Hematopoietic multipotent progenitor cell treated with erythropoietin and hydrocortisone succinate and interleukin-3 and kit ligand, for 6 days (in vitro differentiated cells): ENCODE measurements at places on chromosomes 4 and X.
A peak's percentile ranks its signal among the peaks of the same experiment; 100 is the strongest.

- no peak for DNase-seq
These were observed 72.0 kb upstream of the GPRIN3 start for GRCh38 chr4:89379511-89380044.

- peak; percentile 23 for DNase-seq
These were observed 68.3 kb upstream of the DDX3X start for GRCh38 chrX:41265615-41266014.

DNA sequence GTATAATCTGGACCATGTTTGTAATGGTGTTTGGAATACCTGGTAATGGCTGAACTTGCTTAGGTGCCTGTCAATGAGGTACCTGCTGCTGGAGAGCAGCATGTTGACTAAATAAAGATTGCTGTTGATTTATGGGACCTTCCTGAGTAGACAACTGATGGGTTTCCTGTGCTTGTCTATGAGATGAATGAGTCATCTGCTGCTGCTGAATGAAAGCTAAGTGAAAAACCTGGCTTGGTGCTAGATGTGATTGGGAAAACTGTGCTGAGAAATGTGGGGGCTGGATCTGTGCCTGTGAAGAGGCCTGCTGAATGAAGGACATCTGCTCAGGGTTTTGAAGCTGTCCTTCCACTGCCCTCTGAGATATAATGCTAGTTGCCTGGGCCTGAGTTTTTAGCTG, 69.6 kb downstream of the WNK3 start:
- no peak for DNase-seq

GRCh38 chr4:87330761-87331160, 8.1 kb upstream of the HSD17B13 start:
- DNase-seq: no peak

- DNase-seq: no peak
These were observed 178.6 kb upstream of the JADE1 start for GRCh38 chr4:128630871-128631270.

GRCh38 chrX:154799556-154800348, 5.5 kb downstream of the MPP1 start:
- DNase-seq: no peak

DNA sequence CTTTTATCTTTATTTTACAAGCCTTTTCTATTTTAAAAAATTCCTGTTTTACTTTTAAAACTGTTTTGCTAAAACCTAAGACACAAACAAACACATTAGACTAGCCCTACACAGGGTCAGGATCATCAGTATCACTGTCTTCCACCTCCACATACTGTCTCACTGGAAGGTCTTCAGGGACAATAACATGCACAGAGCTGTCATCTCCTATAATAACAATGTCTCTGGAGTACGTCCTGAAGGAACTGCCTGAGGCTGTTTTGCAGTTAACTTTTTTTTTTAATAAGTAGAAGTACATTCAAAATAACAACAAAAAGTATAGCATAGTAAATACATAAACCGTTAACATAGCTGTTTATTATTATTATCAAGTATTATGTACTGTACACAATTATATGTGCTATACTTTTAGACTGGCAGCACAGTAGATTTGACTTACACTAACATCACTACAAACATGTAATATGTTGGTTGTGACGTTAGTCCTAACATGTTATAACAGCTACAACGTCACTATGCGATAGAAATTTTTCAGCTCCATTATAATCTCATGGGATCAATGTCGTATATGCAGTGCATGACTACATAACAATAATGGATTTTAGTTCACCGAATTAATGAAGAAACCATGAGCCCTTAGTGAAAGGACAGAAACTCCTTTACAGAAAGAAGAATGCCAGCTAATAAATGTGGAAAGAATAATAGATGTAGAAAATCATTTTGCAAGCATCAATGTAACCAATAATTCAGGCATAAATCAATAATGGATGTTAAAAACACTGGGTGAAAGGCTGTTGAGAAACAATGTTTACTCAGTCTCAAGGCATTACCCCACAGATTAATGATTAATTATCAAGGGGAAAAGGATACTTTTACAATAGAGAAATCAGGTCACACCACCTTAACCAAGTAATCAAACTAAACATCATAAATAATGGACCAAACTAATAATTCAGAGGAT, 49.2 kb downstream of the FBXW7 start:
- DNase-seq: no peak

DNA sequence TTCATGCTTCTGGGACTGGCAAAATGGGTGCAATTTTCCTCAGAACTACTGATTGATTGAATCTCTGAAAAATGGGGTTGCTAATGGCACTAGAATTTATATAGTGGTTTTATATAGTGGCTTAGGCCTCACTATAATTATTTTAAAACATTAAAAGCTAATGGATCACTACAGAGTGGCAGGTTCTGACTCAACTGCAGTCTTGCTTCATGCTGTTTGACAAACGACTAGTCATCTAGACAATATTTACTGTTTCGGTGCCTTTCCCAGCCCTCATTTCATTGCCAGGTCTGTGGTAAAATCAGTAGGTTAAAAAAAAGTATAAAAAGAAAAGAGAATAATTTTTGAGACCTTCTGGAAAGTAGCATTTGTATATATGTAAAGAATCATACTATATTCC, 352.8 kb upstream of the ATOH1 start:
- no peak for DNase-seq

GRCh38 chr4:48028696-48029095, 12.1 kb downstream of the NIPAL1 start:
- DNase-seq: no peak

DNA sequence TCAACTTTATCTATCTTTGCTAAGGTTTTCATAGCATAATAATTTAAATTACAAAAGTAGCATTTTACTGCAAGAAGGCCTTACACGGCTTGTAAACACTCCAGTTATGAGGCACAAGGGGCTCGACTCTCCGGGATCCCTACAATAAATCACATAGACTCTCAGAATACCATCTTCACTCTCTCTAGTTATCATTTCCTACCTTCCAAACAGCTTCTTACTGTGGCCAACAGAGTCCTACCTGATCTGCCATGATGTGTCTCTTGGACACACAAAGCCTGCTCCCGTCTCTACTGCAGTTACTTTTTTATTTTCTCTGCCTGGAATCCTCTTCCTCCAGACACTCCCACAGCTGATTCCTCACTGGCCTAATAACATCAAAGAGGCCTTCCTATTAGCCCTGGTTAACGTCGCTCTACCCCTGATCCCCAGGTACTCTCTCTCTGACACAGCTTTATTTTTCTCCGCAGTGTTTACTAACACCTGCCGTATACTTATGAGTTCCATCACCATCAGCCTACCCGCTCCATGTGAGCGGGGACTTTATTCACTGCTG, 559.6 kb upstream of the DIPK2B start:
- DNase-seq: no peak

- no peak for DNase-seq
These were observed 1668.6 kb upstream of the AGA start for GRCh38 chr4:179110816-179111215.

- DNase-seq: no peak
These were observed 665 bp downstream of the TRPC5OS start for GRCh38 chrX:111876646-111877045.

GRCh38 chr4:76459291-76459723, 24.3 kb downstream of the SHROOM3 start:
- DNase-seq: no peak

GRCh38 chr4:45186249-45186648, 459.9 kb upstream of the GNPDA2 start:
- DNase-seq: no peak

- peak; percentile 95 for DNase-seq
These were observed 192.5 kb upstream of the STK26 start for GRCh38 chrX:131830400-131831184.

DNA sequence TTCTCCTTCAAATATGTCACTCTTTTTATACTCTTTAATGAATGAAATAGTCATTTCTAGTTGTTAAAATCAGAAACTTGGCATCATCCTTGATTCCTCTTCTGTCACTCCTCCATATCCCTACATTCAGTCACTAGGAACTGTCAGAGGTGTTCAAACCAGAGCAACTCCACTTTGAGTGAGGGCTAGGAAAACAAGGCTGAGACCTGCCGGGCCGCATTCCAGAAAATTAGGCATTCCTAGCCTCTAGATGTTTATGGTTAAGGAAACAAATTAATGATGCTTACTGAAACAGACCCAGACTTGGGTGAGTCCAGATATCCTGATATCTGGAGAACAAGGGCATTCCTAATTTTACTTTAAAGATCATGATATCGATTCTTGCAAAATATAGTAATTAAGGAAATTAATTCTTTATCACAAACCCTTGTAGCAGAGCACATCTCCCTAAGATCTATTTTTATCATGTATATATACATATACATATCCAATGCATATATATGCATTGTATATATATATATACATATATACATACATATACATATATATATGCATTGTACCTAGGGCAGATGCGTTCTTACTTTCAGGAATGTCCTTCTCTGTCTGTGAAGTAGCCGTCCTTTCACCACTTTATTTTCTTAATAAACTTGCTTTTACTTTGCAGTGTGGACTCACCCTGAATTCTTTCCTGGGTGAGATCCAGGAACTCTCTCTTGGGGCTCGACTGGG, 98.4 kb upstream of the GC start:
- DNase-seq: no peak

GRCh38 chr4:152357206-152357605, 178.7 kb downstream of the FBXW7 start:
- DNase-seq: no peak

DNA sequence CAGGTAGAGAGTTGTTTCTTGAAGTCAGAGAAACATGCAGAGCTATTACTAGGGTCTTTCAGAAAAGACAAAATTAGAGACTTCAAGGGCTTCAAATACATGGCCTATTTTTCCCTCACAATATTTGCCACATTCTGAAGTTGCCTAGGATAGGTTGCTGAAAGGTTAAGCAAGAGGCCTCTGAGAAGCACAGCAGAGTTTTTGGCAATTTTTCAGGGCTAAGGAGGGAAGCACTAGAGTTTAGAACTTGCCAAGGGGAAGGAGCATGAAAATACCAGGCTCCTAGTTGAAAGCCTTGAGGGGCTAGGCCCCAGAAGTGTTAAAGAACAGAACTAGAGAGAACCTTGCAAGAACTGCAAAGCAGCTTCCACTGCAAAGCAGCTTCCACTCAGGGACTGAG, 86.4 kb downstream of the ANAPC10 start:
- DNase-seq: no peak

GRCh38 chr4:2428496-2429213, 9.9 kb downstream of the CFAP99 start:
- DNase-seq: no peak

DNA sequence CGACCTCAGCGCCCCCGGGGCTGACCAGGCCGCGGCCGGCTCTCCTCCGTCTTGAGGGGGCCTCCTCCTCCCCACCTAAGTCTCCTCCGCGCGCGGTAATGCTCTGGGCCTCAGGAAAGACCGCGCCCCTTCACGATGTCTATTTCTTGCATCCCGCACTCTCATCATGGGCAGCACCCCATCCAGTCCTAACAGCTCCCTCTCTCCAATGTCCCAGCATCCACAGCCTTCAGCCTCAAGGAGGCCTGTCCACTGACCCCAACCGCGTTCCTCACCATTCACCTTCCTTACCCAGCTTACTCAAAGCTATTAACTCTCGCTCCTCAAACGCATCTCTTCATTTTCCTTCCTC, 77.5 kb downstream of the MAGED4 start:
- peak; percentile 19 for DNase-seq

- DNase-seq: peak; percentile 18
These were observed 599 bp upstream of the IL2RG start for GRCh38 chrX:71111921-71112431.

DNA sequence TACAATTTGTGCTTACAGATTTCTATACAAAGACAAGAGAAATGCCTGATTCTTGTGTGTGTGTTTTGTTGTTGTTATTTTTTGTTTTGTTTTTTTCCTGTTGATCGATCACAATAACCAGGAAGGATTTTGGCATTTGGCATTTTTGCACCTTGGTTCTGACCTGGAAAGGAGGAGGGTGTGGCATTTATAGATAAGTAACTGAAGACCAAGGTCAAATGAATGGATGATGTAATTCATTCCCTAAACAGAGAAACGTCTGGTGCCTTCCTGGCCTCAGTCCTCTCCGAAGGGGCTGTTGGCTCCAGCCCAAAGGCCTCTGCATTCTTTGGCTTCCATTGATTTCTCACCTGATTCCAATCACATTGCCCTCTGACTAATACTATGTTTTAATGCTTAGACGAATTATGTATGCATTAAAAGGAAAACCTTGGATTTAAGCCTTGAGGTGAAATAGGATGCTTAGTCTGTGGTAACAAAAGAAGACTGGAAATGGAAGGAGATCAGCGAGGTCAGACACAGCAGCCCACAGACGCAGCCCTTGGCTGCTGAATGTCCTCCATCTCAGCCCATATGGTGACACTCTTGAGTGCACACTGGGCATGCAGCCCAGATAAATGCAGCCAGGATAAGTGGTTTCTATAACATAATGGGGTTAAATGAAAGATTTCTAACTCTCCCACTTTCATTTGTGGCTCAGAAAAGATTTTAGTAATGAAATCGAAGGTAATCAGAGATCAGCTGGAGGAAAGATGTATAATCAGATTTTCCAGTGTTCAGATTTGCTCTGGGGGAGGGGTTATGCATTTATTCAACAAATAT, 60.5 kb upstream of the TRIM2 start:
- DNase-seq: peak; percentile 20

DNA sequence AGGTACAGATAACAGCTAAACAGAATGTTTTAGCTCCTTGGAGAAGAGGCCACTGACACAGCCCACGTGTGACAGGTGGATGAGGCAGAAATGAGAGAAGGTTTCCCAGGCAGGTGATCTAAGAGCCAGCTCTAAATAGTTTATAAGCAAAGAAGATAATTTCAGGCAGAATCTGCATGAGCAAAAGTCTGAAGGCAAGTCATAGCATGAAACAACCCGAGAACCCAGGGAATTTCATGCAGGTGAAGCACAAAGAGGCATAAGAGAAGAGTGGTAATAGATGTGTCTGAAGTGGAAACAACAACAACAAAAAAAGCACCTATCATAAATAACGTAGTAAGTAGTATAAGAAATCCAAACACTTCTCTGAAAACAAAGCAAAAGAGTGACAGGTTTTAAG, 275.8 kb upstream of the CPEB2 start:
- DNase-seq: no peak

- DNase-seq: no peak
These were observed 52.2 kb downstream of the NALF2 start for GRCh38 chrX:69556060-69557011.
